ENCODE measurements at places on chromosomes 13 and 19. TPM values are rescaled to one million over a fixed set of nuclear protein-coding genes. Genes with fewer than 3 reads are reported as not detected.

DNA sequence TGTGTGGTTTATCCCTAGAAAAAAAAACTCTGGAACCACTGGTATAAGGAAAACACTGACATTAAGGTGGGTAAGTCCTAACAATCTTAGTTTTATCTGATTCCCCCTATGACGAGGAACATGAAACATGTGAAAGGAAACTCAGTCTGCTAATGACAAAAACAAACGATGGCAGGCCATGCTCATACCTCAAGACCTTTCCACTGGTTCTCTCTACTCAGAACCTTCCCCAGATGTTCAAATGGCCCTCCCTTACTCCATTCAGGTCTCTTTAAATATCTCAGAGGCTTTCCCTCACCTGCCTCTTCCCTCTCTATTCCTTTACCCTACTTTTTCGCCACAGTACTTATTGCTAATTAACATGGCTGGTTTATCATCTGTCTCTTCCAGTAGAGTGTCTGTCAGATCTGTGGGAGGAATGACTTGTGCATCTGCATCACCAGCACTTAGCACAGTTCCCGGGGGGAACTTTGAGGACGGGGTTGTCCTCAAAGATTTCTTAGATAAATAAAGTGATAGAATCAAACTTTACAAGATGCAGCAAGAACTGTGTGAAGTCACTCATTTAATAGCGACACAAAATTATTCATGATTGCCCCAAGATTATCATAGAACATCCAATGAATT, 1.5 kb downstream of the TUBGCP3 start:
- no peak for DNase-seq

FUT3 gene
- polyA plus RNA-seq: 0.06 TPM

DNA sequence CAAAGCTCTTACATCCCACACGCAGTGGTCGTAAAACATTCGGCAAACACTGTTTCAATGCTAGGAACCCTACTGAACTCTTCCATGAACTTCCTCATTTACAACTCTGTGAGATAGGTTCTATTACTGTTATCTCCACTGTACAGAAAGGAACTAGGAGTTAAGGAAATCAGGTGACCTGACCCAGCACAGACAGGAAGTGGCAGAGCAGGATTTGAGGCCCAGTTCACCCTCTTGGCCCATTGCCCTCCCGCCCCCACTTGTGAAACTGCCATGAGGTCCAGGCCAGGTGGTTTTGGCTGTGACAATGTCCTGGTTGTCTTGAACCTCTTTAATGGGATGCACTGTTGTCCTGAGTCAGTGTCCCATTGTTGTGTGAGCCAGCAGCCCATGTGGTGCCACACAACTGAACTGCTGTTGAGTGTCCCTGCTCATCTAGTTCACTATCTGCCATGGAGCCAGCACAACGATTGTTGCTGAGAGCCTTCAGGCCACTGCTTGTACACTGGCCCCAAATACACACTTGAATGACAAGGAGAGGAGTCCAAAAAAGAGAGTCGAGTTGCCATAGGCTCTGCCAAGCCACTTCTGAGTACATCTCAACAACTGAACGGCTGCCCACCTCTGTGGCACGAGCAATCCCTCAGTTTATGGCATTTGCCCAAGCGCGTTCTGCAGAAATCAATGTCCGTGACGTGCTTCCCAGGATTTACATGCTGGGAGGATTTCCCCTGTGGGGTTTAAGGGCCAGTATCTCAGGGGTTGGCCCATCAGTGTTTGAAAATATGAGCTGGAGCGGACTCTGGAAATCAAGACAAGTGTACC, 484.6 kb downstream of the TSHZ3 start:
- no peak for DNase-seq

GRCh38 chr13:110221406-110222117, 85.4 kb downstream of the COL4A1 start:
- DNase-seq: no peak

DNA sequence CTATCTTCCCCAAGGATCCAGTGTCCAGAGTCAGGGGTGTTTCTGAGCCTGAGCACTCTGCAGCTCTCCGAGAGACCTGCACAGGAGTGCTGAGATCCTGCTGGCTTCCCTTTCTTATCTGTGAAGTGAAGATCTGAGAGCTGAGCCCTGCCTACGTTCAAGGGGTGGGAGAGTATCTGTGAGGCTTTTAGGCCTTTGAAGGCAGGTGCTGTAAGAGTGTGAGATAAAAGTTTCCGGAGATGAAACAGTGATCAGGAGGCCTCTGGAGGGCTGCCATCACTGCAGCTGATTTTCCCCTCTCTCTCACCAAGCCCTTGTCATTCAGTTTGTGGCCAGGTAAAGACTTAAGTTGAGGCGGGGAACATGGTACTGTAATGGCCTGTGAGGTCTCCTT, 83.1 kb downstream of the AKAP11 start:
- no peak for DNase-seq

- DNase-seq: no peak
These were observed 425.7 kb downstream of the KLF12 start for GRCh38 chr13:73708393-73708985.

LGALS7 gene
- 5.1 TPM for polyA plus RNA-seq

- DNase-seq: no peak
These were observed 106.3 kb downstream of the TNFSF13B start for GRCh38 chr13:108375772-108376171.
